ENCODE measurements at places on chromosomes 6 and 20. TPM values are rescaled to one million over a fixed set of nuclear protein-coding genes. Genes with fewer than 3 reads are reported as not detected.

DNA sequence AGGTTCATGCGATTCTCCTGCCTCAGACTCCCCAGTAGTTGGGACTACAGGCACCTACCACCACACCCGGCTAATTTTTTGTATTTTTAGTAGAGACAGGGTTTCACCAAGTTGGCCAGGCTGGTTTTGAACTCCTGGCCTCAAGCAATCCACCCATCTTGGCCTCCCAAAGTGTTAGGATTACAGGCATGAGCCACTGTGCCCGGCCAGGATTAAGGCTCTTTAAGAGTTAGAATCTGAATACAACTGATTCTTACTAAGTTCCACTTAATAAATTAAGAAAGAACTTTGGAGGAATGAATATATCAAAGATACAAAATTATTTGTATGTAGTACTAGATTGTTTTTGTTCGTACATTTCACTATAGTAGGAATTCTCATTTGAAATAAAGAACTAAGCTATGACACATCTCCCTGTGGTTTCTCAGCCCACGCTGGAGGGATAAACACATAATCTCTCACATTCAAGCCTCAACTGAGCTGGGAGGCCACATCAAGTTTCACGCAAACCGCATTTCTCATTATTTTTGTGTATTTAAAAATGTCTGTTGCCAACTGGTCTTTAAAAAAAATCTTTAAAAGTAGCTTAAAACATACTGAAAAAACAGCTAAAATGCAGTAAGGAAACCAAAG, 34.2 kb downstream of the DTNBP1 start:
- peaks cover 25% of the 10 kb centered on the region for H3K4me1 ChIP-seq
- peak overlapping the region; percentile 61 for H3K4me3 ChIP-seq
- peak; percentile 71 for DNase-seq

- H3K27me3 ChIP-seq, result no peaks in the 10 kb centered on the region
- peaks cover 25% of the 10 kb centered on the region for H3K4me1 ChIP-seq
- H3K36me3 ChIP-seq, result peaks cover 2% of the 10 kb centered on the region
- H3K27ac ChIP-seq, result no peak overlapping the region
- no peak for DNase-seq
- no peak overlapping the region for H3K4me3 ChIP-seq
Observed at GRCh38 chr6:137953761-137954160, 86.7 kb downstream of the TNFAIP3 start.

- no peaks in the 10 kb centered on the region for H3K27me3 ChIP-seq
- peak; percentile 53 for DNase-seq
- no peak overlapping the region for H3K4me3 ChIP-seq
- H3K4me1 ChIP-seq, result peaks cover 9% of the 10 kb centered on the region
- peak overlapping the region; percentile 73 for H3K27ac ChIP-seq
- H3K36me3 ChIP-seq, result no peaks in the 10 kb centered on the region
Observed at GRCh38 chr6:37059344-37060194, 54.1 kb downstream of the FGD2 start.

GRCh38 chr6:148829415-148830101, 82.7 kb downstream of the UST start:
- H3K27me3 ChIP-seq, result no peaks in the 10 kb centered on the region
- H3K27ac ChIP-seq, result peak overlapping the region; percentile 76
- H3K4me1 ChIP-seq, result peaks cover 41% of the 10 kb centered on the region
- H3K4me3 ChIP-seq, result peak overlapping the region; percentile 85
- no peak for DNase-seq
- H3K36me3 ChIP-seq, result no peaks in the 10 kb centered on the region

DNA sequence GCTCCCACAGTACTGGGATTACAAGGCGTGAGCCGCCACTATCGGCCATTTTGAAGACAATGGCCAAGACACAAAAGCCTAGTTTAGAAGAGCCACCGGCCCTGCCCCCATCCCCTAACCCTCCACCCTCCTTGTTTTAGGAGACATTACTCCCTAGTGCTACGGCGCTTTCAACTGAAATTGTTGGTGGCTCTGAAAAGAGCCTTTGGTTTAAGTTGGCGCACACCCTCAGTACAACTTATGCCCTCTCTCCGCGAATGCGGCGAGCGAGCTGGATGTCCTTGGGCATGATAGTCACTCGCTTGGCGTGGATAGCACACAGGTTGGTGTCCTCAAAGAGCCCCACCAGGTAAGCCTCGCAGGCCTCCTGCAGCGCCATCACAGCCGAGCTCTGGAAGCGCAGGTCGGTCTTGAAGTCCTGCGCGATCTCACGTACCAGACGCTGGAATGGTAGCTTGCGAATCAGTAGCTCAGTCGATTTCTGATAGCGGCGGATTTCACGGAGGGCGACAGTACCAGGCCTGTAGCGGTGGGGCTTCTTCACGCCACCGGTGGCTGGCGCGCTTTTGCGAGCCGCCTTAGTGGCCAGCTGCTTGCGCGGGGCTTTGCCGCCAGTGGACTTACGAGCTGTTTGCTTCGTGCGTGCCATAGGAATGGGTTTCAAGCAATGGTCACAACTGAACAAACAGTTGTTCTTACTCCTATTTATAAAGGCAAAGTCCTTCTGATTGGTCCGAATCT, 114.9 kb upstream of the BTN3A2 start:
- no peaks in the 10 kb centered on the region for H3K36me3 ChIP-seq
- H3K27ac ChIP-seq, result peak overlapping the region; percentile 99
- peaks cover 44% of the 10 kb centered on the region for H3K4me1 ChIP-seq
- no peaks in the 10 kb centered on the region for H3K27me3 ChIP-seq

DNA sequence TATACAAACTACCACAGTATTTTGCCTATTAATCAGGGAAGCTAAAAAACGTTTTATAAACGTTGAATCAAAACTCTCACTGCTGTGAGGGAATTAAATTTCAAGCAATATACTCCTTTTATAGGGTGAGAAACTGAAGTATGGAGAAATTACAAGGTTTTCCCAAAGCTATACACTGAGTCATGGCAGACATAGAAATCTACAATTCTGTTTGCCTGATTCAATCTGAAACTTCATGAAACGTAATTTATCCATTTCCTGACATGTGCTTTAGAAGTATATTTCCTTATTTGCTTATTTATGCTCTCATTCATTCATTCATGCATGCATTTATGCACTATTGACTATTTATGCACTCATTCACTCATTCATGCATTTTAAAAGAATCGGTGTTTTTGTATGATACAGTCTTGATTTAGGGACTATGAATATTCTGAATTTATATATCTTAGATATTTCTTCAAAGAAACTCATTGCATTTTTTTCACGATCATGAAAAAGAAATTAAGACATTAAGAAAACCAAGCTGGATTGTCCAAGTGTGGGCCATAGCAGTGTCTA, 16.5 kb downstream of the EYA4 start:
- H3K4me3 ChIP-seq, result no peak overlapping the region
- peaks cover 4% of the 10 kb centered on the region for H3K27me3 ChIP-seq
- H3K27ac ChIP-seq, result no peak overlapping the region
- DNase-seq, result no peak

- no peaks in the 10 kb centered on the region for H3K27me3 ChIP-seq
- no peaks in the 10 kb centered on the region for H3K36me3 ChIP-seq
- DNase-seq, result no peak
- no peak overlapping the region for H3K4me3 ChIP-seq
- H3K27ac ChIP-seq, result no peak overlapping the region
- H3K4me1 ChIP-seq, result no peaks in the 10 kb centered on the region
Observed at GRCh38 chr6:40727271-40727670, 140.1 kb upstream of the LRFN2 start.

DNA sequence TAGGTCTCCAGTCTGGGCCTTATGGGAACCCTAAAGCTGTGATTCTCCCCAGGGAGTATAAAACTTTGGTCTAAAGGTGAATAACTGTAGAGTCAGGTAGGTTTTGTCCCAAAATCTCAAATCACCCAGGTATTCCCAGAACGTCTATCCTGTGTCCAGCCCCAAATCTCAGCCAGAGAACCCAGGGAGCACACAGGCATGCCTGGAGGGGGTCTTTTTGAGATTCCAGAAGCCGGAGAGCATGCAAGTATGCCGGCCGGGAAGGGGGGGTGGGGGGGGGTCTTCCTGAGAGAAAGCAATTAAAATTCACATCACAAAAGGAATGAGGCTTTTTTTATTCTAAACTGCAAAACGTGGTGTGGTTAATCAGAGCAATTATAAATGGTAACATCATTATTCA, 210.0 kb downstream of the PTPRT start:
- H3K36me3 ChIP-seq, result no peaks in the 10 kb centered on the region
- H3K27me3 ChIP-seq, result peaks cover 4% of the 10 kb centered on the region
- H3K4me3 ChIP-seq, result no peak overlapping the region
- H3K27ac ChIP-seq, result no peak overlapping the region

DNA sequence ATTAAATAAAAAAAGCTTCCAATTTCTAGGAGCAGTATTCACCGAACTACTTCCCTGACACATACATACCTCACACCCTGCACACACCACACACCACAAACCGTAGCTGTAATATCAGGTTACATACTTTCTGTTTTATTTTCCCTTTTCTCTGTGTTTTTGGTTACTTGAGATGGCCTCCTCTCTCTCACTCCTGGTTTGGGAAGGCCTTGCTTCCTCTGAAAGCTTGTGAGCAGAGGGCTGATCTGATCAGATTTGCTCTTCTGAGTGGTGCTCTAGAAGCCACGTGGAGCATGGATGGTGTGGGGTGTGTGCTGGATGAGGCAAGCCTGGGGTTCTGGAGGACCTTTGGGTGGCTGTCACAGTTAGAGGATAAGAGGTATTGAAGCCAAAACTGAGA, 20.9 kb downstream of the UTRN start:
- H3K4me3 ChIP-seq, result peak overlapping the region; percentile 85
- peaks cover 58% of the 10 kb centered on the region for H3K4me1 ChIP-seq
- no peaks in the 10 kb centered on the region for H3K27me3 ChIP-seq

- no peak overlapping the region for H3K4me3 ChIP-seq
- no peak for DNase-seq
- H3K36me3 ChIP-seq, result no peaks in the 10 kb centered on the region
- H3K4me1 ChIP-seq, result peaks cover 10% of the 10 kb centered on the region
- H3K27ac ChIP-seq, result no peak overlapping the region
Observed at GRCh38 chr6:150250826-150251225, 108.0 kb downstream of the PPP1R14C start.

- H3K4me1 ChIP-seq, result peaks cover 11% of the 10 kb centered on the region
- H3K4me3 ChIP-seq, result no peak overlapping the region
- DNase-seq, result no peak
- no peaks in the 10 kb centered on the region for H3K36me3 ChIP-seq
- no peaks in the 10 kb centered on the region for H3K27me3 ChIP-seq
Observed at GRCh38 chr6:161630674-161631073, 356.8 kb upstream of the AGPAT4 start.

DNA sequence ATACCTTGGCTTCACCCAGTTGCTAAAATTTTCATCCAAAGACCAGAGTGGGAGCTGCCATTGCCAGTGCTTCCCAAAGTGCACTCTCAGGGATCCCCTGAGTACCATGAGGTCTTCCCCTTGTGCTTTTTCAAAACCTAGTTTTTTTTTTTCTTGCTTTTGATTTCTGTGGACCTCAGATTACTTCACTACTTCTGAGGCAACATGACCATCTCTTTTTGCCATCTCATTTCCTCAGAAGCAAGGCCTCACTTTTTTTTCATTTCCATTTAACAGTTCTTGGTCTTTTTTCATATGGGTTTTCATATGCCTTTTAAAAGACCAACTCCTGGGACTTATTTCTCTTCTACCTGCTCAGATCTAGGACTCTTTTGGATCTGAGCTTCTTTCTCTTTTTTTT, 64.1 kb upstream of the MMS22L start:
- H3K27me3 ChIP-seq, result peaks cover 2% of the 10 kb centered on the region
- no peaks in the 10 kb centered on the region for H3K4me1 ChIP-seq
- no peak overlapping the region for H3K4me3 ChIP-seq

DNA sequence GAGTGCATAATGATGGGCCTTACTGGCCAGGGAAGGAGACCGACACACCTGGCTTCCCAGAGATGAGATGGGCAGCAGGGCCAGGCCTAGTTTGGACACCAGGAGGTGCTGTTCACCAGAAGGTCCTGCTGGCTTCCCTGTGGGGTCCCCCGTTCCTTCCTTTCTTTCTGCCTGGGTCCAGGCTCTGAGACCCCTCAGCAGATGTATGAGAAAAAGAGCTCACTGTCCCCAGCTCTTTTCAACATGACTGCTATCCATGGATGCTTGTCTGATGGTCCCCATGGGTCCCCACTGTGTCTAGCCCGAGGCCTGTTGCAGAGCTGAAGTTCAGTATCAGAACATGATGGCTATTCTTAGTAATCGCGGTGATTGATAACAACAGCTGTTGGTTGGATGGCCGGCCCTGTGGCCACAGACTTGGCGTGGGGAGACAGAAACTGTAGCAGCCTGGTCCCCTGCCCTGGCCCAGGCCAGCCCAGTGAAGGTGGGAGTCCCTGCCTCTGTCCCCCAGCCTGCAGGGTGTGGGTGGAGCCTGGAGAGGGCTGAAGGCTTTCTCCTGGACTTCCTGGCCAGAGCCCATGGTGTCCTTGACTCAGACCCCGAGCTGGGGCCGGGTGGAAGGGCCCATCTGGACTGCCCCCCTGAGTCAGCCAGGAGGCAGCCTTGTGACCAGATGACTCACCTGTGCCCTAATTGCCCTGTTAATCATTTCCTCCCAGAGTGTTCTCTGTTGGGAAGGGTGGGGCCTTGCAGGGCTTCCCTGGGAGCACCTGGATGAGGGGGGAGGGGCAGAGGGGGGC, 9.9 kb upstream of the BAK1 start:
- peaks cover 21% of the 10 kb centered on the region for H3K4me1 ChIP-seq
- no peak overlapping the region for H3K27ac ChIP-seq
- peaks cover 13% of the 10 kb centered on the region for H3K27me3 ChIP-seq
- no peaks in the 10 kb centered on the region for H3K36me3 ChIP-seq

DNA sequence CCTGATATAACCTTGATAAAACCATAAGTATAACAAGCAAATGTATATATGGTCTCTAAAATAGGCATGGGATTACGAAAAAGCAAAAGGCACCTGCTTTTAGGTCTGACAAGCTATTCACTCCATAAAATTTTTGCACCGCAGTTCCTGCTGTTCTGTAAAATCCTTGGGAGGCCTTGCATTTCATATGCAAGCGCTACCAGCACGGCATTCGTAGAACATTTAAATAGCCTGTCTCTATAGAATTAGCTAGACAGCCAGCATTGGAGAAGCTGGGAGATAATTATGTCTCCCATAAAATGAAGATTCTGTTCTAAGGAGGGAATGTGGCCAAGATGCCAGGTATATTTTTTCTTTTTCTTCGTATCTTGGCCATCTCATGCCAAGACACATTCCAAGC, 64.5 kb upstream of the ATXN1 start:
- H3K27me3 ChIP-seq, result peaks cover 8% of the 10 kb centered on the region
- H3K4me3 ChIP-seq, result no peak overlapping the region
- no peaks in the 10 kb centered on the region for H3K36me3 ChIP-seq
- H3K27ac ChIP-seq, result no peak overlapping the region

- H3K36me3 ChIP-seq, result no peaks in the 10 kb centered on the region
- H3K27ac ChIP-seq, result peak overlapping the region; percentile 2
- no peak for DNase-seq
- peaks cover 8% of the 10 kb centered on the region for H3K4me1 ChIP-seq
- H3K27me3 ChIP-seq, result peaks cover 9% of the 10 kb centered on the region
Observed at GRCh38 chr6:203661-204060, 88.6 kb upstream of the DUSP22 start.

Gene HLA-DQB1
- 21.0 TPM for total RNA-seq

Gene PDE7B
- 0.14 TPM for total RNA-seq

Gene LAMP5
- not detected for total RNA-seq

Gene SLC18B1
- 5.6 TPM for total RNA-seq

Gene LPA
- not detected for total RNA-seq

Data from natural killer cell treated with Interleukin-12 subunit alpha and Interleukin-12 subunit beta and Interleukin-15 and Interleukin-18, amount 100 ng/mL, for 72 hours (primary cell).